Neural progenitor cell (in vitro differentiated cells): ENCODE measurements at places on chromosomes 5 and 9.

DNA sequence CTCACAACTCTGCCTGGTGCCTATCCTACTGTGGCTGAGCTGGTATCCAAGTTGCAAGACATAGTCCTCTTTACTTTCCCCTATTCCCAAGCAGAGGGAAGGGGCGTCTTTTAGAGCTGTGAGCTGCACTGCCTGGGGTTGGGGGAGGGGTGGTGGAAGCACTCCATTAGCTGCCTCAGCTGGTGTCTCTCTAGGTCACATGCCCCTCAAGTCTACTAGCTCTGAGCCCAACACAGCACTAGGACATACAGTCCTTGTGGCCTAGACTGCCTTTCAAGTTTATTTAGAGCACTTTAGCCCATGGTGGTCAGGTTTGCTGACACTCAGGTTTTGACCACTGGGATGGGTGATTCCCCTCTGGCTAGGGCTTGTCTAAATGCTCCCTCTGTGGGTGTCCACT, 54.7 kb downstream of the SREK1 start:
- peaks cover 8% of the 10 kb centered on the region for H3K4me1 ChIP-seq
- H3K4me3 ChIP-seq: no peak overlapping the region
- H3K36me3 ChIP-seq: no peaks in the 10 kb centered on the region
- no peak overlapping the region for H3K27ac ChIP-seq

- H3K36me3 ChIP-seq: peaks cover 13% of the 10 kb centered on the region
- H3K4me1 ChIP-seq: peaks cover 24% of the 10 kb centered on the region
- no peaks in the 10 kb centered on the region for H3K27me3 ChIP-seq
- peak overlapping the region; percentile 85 for H3K27ac ChIP-seq
- peak overlapping the region; percentile 84 for H3K4me3 ChIP-seq
- peak; percentile 42 for DNase-seq
Measured at GRCh38 chr5:73496984-73497457, 1.2 kb upstream of the BTF3 start.

DNA sequence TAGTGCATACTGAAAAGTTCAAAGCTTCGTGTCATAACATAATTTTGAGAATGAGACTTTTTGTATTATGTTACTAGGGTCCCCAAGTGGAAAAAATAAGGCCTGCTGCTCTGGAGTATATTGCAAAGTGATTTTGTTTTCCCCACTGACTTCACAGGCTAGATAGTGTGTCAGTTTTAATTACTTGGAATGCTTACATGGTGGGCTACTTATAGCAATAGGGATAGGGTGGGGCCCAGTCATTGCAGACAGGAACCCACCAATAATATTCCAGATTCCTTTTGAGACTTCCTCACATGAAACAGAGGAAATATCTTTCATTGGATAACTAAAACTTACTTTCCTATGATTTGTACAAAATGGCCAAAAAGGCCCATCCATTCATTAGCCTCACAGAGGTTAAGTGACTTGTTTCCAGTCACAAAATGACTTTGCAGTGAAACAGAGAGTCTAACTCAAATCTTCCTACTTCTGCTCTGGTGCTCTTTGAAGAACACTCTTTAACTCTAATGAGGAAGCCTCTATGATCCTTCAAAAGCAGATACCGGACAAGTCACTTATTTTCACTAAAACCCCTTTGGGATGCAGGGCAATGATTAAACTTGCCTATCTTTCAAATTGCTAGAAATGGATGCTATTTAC, 16.2 kb upstream of the MEF2C start:
- H3K36me3 ChIP-seq: no peaks in the 10 kb centered on the region
- H3K27me3 ChIP-seq: no peaks in the 10 kb centered on the region
- H3K27ac ChIP-seq: no peak overlapping the region
- H3K4me3 ChIP-seq: no peak overlapping the region
- peaks cover 13% of the 10 kb centered on the region for H3K4me1 ChIP-seq
- no peak for DNase-seq

DNA sequence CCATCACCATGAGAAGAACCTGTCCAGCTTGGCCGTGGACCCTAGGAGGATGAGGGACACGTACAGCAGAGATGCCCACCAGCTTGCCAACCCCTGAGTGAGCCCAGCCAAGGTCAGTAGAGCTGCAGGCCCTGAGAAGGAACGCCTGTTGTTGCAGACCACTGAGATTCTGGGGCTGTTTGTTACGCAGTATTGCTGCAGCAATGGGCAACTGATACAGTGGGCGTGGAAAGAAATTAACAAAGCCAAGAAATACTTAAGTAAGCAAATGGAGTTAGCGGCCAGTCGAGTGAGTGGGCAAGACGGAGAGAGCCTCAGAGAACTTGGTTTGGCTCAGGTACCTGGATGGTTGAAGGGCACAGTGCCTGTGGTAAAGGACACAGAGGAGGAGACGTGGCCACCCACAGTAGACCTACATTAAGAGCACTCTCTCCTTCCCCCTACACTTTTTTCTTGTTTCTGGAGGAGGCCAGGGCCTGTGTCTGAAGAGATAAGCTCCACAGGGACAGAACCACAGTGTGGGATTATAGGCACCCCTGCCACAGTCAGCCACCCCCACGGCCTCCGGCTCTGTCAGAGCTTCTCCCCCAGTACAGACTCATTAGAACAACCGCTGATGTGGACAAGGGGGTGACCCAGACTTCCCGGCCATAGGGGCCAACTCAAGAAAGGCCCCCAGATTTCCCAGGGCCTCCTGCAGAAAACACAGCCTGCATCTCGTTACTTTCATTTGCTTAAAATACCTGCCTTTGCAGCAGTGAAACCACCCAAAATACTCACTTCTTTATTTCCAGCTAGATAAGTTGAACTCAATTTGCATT, 40.1 kb upstream of the GRHPR start:
- no peak overlapping the region for H3K4me3 ChIP-seq
- no peak overlapping the region for H3K27ac ChIP-seq
- no peaks in the 10 kb centered on the region for H3K36me3 ChIP-seq
- DNase-seq: no peak
- no peaks in the 10 kb centered on the region for H3K27me3 ChIP-seq
